ENCODE measurements at places on chromosomes 12 and 14. TPM values are rescaled to one million over a fixed set of nuclear protein-coding genes. Genes with fewer than 3 reads are reported as not detected.

Gene SLC2A14
- total RNA-seq: under 0.01 TPM

Gene VEZT
- total RNA-seq: 83.8 TPM

Gene DTX1
- 6.1 TPM for total RNA-seq

Gene SPTB
- total RNA-seq: under 0.01 TPM

Gene CAPRIN2
- total RNA-seq: 7.3 TPM

Gene PMCH
- total RNA-seq: not detected

Gene PTPRR
- under 0.01 TPM for total RNA-seq

Gene POP5
- 20.7 TPM for total RNA-seq

Gene FICD
- total RNA-seq: 4.5 TPM
